ENCODE measurements at places on chromosomes 16 and 17.

GRCh38 chr16:88691924-88692560 is 5.7 kb upstream of the SNAI3 start:
- DNase-seq, result no peak

DNA sequence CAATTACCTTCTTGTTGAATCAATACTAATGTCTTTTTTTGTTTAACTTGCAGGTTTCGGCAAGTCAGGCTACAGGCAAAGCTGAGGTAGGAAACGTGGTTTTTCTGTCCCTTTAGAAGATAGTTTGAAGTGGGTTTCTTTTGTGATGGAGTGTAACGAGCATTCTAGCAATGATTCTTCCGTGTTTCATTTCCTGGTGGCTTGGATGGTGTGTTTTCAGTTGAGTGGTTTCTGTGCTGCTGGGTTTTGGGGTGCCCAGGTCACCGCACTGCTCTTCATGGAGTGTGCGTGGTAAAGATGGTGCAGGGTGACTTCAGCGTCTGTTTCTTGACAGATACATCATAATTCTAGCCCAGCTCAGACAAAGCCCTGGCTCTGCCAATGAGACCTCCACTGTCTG is 769.7 kb upstream of the EEF2KMT start:
- no peak for DNase-seq

- DNase-seq, result no peak
These were observed 79.1 kb downstream of the KSR1 start for GRCh38 chr17:27535178-27535928.

DNA sequence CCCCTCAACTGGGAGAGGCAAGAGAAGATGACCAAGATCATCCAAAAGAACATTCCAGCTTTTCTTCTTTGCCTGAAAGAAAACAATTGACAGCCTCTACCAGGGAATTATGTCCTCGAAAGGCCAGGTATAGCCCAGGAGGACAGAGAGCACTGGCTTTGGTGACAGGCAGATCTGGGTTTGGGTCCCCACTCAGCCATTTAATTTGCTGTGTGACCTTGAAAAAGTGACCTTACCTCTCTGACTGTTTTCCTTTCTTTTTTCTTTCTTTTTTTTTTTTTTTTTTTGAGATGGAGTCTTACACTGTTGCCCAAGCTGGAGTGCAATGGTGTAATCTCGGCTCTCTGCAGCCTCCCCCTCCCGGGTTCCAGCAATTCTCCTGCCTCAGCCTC is 27.7 kb upstream of the KIFC3 start:
- no peak for DNase-seq

- no peak for DNase-seq
These were observed 142.6 kb downstream of the STX8 start for GRCh38 chr17:9432934-9433421.

DNA sequence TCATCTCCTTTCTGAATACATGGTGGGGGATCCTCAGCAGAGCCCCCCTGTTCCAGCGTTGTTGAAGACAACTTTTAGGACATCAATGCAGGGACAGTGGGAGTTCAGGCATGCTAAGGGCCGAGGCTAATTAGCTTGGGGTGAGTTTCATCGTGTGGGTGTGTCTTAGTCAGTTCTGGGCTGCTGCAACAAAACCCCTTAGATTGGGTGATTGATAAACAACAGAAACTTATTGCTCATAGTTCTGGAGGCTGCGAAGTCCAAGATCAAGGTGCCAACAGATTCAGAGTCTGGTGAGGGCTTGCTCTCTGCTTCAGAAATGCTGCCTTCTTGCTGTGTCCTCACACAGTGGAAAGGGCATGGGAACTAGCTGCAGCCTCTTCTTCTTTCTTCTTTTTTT is 214.0 kb downstream of the NTN1 start:
- no peak for DNase-seq

DNA sequence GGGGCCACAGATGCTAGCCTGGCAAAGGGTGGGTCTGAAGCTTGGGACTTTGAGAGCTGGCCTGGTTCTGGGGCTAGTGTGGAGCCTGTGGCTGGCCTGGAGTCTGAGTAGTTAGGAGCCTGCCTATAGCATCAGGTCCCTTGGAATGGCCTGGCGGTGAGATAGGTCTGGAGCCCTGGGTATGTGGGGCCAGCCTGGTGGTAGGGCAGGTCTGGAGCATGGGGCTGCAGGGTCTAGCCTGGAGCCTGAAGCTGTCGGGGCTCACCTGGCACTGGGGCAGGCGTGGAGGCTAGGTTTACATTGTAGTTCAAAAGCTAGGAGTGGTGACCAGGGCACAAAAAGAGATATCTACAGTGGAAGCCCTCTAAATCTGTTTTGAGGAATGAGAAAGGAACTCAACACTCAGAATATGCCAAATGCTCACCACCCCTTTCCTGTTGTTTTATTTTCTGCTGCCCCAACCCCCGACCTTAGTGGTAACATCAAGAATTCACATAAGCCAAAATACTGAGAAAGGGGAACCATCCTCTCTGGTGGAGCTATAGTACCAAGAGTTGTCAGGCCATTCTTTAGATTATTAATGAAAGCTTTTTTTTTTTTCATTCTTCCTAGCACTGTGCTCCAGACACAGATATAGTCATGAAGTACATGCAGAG is 100.3 kb downstream of the TANC2 start:
- DNase-seq, result no peak

- peak; percentile 77 for DNase-seq
These were observed 43.2 kb upstream of the MRPS23 start for GRCh38 chr17:57892820-57893595.

- no peak for DNase-seq
These were observed 58.2 kb upstream of the HS3ST4 start for GRCh38 chr16:25633549-25633948.

DNA sequence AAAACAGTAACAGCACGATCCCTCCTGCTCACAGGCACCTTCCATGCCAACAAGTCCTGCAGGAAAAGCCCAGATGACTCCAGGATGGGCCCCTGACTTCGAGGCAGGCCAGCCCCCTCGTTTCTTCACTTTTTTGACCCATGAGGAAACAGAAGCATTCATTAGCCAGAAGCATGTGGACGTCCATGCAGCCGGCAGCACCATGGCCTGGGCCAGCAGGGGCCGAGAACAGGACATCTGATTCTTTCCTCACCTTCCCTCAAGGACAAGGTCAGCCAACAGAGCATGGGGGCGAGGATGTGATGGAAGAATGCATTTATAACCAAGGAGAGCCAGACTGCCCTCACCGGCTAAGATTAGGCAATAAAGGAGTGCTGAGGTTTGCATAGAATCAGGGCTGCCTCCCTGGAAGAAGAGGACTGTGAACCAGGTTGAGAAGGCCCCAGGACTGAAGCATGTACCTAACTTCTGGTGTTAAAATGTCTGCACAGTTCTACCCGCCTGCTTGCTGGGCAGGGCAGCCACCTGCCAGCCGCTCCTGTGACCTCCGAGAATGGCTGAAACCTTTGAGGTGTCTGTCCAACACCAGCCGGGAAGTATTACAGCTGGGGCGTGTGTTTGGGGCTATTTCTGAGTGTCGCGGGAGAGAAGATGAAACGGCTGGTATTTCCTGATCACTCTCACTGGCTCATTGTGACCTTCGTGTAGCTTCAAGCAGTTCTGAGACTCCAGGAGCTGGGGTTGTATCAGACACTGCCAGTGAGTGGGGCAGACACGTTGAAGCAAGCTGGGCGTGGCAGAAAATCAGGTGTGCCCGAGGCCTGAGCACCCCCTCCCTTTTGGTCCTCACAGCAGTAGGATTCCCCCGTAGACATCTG is 94.0 kb upstream of the TNRC6C start:
- DNase-seq, result peak; percentile 66

GRCh38 chr17:55601874-55602364 is 90.7 kb upstream of the SMIM36 start:
- peak; percentile 48 for DNase-seq

DNA sequence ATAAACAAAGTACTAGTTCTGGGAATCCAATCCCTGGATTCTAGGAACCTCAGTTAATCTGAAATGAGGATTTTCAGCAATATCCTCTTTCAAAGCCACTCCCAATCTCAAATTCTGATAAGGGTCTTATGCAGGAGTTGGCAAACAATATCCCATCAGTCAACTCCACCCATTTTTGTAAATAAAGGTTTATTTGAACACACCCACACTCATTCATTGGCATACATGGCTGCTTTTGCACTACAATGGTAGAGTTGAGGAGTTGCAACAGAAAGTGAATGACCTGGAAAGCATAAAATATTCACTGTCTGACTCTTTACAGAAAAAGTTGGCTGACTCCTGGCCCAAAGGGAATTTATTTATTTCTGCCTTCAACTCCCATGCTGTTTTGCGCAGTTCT is 157.7 kb upstream of the CDH11 start:
- no peak for DNase-seq

GRCh38 chr17:64309710-64310109 is 46.6 kb upstream of the TEX2 start:
- peak; percentile 17 for DNase-seq

GRCh38 chr17:36901506-36901905 is 35.8 kb upstream of the LHX1 start:
- DNase-seq, result no peak

- DNase-seq, result no peak
These were observed 9.1 kb downstream of the ATP2A3 start for GRCh38 chr17:3954976-3955672.

DNA sequence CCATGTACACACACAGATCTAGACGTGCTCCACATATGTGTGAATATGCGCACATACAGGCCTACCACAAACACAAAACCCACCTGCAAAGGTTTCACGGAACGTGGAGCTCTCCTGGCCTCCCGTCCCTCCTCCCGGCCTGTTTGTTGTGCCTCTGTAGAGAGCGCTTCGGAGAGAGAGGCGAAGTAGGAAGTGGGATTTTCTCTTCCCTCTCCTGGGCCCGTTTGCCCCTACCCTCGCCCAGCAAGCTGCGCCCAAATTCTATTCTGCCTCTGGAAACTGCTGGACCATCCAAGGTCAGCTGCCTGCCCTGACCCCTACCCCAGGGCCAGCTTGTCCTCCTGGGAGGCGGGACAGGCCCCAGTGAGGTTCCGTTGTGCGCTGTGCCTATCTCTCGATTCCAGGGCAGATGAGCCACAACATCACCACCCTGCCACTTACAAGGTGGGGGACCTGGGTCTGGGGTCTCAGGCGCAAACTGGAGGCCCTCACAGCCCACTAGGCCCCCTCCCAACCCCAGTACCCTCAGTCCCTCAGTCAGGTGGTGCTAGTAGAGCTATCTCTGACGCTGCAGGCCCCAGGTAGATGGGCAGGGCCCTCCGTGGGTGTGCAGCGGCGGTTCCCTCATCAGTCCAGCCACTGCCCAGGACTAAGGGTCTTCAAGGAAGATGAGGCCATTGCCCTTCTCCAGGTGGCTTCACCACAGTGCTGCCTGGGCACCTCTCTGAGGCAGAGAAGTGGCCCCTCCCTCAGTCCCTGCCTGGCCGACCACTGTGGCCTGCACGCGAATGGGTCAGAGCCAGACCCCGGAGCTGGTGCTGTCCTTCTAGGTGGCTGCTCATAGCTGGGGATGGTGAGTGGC is 54.2 kb downstream of the BEAN1 start:
- DNase-seq, result no peak

DNA sequence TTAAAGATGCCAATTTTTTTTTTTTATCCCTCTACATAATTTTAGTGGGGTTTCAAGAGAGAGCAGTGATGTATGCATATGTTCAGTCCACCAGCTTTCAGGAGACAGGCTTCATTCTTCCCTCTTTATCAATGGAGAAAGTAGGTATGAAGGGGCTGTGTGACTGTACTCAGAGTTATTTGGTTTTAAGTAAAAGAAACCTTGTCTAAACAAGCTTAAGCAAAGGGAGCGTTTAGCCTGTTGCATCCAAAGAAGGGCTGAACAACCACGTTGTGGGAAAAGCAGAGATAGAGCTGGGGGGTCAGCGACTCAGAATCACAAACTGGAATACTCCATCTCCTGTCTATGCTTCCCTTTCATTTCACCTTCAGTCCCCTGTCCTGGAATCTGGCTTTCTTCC is 50.4 kb upstream of the HAS3 start:
- no peak for DNase-seq

DNA sequence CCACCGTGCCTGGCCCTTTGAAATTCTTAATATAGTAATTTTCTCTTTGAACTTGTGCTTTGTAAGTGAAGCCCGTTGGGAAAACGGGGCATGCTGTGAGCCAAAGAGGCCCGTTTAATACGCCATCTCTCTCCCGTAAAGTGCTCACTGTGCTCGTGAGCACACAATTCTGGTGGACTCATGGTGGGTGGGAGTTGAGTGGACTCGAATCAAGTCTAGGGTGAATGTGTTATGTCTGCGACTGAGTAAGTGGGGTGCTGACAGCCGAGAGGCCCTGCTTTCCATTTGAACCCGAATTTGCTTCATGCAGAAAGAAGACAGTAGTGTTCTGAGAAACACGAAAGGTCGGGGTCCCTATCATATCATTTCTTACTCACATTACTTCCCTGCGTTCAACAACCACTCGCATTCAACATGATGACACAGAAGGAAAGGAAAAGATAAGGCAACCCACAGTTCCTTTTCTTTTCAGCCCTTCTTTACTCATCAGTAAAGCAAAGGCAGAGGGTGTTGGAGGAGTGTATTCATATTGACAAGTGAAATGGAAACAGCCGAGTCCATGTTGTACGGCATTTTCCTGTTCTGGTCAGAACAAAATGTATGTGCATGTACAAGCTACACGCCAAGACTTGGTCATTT is 4.8 kb upstream of the ATP2A3 start:
- no peak for DNase-seq

GRCh38 chr16:79677799-79678530 is 77.4 kb upstream of the MAF start:
- DNase-seq, result no peak

- DNase-seq, result no peak
These were observed 16.3 kb upstream of the DPEP1 start for GRCh38 chr16:89596957-89597649.

DNA sequence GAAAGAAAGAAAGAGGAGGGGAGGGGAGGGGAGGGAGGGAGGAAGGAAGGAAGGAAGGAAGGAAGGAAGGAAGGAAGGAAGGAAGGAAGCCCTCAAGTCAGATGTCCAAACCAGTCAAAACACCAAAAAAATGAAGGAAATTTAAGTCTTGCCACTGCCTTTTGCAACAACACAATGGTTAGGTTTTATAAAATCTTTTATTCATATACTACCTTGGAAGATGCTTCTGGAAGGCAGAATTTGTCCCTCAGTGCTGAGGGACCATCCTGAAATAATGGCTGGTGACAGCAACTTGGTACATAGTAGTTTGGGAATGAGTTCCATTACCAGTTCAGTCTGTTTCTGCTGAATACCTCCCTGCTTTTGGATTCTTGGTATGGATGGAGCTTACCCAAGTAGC is 7.9 kb downstream of the APOH start:
- DNase-seq, result no peak

GRCh38 chr16:57042157-57043111 is 49.9 kb upstream of the CPNE2 start:
- DNase-seq, result no peak

GRCh38 chr17:45834471-45835396 is 9.9 kb upstream of the SPPL2C start:
- DNase-seq, result no peak

- no peak for DNase-seq
These were observed 120.3 kb downstream of the AXIN2 start for GRCh38 chr17:65441053-65441605.

DNA sequence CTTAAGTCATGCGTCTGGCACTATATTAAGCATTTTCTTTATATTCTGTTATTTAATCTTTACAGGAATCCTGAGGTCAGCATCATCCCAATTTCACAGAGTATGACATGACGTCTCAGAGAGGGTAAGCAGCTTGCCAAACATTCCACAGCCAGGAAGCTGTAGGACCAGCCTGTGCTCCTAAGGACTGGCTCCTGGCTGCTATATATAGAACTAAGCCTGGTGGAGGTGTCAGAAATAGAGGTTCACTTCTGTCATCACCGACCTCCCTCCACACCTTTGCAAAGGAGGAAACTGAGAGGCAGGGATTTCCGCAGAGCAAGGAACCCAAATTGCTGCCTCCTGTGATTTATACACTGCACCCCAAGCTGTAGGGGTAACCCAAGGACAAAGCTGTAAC is 37.9 kb upstream of the NDRG4 start:
- peak; percentile 19 for DNase-seq

Measured in NCI-H82 (cell line).